ENCODE measurements at places on chromosomes 2 and 18.

DNA sequence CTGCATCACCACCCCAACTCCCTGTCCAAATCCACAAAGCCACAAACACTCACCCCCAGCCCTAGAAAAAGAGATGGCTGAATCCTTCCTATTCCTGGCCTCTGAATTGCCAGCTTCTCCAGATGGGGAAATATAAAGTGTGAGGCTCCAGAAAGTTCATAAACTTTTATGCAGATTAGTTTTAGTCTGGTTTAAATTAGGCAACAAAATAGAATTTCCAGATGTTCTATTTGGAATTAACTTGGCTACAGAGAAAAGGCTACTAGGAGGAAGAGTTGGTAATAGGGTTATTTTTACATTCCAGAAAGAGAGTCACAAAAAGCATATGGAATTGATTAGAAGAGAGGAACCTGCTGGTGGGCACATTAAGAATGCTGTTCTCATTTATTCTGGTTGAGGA lies 56.0 kb downstream of the EN1 start:
- peak; percentile 24 for DNase-seq

DNA sequence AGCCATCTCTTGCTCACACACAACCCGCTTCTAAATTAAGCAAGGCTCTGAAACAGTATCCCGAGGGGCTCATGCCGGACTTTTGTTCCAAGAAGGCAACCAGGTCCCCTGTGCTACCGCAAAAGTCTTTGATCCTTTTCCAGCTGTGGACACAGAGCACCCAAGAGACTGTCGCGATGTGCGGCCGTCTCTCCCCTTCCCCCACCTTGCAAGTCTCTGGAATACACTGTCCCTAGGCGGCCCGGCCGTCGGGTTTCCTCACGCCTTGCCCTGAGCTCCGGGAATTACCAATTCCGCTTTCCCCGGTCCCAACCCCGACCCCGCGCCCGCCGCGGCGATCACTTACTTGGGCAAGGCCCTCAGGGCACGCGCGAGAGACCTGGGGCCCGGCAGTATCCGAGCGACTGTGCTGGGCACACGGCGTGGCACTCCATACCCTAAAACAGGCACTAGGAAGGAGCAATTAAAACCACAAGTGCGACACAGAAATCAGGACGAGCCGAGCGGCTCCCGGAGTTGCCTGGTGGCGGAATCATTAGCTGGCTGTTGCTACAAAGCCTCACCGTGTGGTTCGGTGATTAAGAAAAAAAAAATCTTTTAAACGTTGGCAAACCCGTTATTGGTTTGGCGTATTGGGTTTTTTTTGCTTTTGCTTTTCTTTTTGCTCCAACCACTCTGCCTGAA lies 2.2 kb upstream of the DLX1 start:
- no peak for DNase-seq

DNA sequence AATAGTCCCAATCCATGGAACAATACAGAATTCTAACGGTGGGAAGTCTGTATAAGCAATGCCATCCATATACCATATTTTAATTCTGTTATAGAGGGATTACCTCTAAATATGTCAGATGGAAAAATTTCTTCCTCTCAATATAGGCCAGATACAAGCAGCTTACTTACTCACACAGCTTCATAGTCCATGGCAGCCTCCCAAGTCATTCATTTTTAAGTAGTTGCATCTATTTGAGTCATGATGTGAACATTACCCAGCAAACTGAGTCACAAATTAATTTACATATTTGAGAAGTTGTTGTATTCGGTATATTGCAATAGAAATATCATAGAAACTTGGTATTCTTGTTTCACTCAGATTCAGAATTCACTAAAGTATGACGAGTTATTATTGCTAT lies 20.3 kb downstream of the TBR1 start:
- DNase-seq: no peak

DNA sequence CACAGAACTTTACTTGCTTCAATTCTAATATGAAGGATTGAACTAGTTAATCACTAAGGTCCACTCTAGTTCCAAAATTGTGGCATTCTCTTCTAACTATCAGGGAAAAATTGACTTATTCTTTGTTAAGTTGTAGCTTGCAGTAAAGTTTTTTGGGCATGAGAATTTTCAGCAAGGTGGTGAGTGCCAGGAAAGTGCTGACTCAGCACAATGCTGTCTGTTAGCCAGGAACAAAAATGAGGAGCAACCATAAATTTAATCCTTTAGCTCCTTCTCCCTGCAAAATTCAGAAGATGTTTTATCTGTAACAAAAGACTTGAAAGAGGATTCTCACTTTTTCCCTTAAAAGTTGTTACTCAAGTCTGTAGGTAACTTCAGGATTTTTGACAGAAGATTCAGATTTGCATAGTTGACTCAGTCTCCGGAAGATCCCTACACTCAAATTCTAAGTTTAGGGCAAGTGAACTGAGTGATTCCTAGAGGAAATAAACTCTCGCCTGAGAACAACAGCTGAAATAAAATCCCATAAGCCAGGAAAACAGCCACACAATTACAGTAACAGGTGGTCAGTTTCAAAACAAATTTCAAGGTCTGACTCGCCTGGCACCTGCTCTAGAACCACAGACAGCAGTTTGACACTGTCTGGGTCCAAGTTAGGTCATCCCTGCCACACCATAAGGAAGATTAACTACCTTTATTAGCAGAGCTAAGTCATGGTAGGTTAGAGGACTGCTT lies 20.2 kb upstream of the DARS1 start:
- no peak for DNase-seq

GRCh38 chr18:35581546-35581897 lies at the start of gene GALNT1:
Gene GALNT1 (plus strand): TSS chr18:35581740. CDS start chr18:35654663, 72,923 bp downstream.
- DNase-seq: no peak

GRCh38 chr2:27807476-27807875 lies 36.0 kb downstream of the MRPL33 start:
- DNase-seq: no peak

GRCh38 chr18:61414086-61414485 lies 80.9 kb downstream of the CDH20 start:
- DNase-seq: no peak

GRCh38 chr18:10274301-10274700 lies 180.1 kb upstream of the APCDD1 start:
- DNase-seq: peak; percentile 52

DNA sequence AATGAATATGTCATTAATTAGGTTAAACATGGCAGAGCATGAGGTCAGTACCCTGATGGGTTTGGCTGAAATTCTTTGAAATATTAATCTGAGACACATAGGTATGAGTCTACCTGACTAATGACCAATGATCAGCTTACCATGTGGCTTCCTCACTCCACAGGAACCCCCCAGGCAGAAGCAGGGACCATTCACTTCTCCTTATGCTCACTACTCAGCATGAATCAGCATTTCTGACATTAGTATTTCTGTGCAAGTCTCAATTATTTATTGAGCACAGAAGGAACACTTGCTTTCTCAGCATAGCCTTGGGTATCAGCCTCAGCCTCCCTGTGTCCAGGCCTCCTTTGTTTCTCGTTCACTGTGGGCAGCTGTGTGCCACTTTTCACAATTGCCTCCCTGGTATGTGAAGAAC lies 9.3 kb upstream of the KCNE4 start:
- DNase-seq: no peak

- no peak for DNase-seq
Observed at GRCh38 chr18:44838971-44839666, 158.4 kb downstream of the SETBP1 start.

DNA sequence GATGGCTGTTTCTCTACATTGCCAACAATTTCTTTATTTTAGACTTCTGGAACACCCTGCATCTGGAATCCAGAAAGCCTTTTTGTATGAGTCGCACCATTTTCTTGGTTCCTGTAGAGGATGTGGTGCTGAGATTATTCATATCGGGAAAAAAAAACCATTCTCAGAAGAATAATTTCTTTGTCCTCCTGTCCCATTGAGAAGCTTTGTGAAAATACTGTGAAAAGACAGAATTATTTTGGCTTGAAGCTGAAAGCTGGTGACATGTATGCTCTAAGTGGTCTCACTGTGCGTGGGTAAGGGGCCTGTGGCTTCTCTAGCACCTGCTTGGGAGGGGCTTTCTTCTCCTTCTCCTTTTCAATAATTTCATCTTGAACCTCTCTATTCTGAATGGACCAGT lies 138.4 kb downstream of the FAM210A start:
- DNase-seq: no peak

DNA sequence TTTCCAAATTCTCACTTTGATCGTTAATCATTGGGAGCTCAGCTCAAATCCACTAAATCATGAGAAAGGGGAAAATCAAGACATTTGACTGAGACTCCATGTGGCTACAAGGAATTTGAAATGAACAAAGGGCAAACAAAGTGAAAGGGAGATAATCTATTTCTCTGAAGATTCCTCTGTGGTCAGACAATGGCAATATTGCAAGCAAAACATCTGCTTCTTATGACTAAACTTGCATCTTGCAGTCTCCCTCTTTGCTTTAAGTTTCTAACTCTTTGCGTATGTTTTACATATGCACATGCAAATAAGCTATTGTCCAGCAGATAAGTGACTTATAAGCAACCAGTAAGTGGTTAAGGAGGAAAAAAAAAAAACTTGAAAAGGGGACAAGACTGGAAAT lies 299.1 kb upstream of the NXPH2 start:
- no peak for DNase-seq

DNA sequence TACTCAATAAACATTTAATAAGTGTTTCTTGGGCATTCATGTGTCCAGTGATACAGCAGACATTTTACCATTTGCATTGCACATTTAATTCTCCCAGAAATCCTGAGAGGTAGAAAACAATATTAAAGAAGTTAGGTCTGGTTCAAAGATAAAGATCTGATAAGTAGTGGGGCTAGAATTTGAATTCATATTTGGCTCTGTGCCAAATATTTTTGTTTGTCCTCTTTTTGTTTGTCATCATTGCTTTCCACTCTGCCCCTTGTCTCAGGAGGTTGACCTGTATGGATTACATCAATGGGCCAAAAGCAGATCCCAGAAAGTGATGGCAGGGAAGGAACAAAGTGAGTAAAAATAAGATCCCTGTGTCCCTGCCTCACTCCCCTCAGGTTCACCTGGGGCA lies 441.9 kb upstream of the PKDCC start:
- no peak for DNase-seq

DNA sequence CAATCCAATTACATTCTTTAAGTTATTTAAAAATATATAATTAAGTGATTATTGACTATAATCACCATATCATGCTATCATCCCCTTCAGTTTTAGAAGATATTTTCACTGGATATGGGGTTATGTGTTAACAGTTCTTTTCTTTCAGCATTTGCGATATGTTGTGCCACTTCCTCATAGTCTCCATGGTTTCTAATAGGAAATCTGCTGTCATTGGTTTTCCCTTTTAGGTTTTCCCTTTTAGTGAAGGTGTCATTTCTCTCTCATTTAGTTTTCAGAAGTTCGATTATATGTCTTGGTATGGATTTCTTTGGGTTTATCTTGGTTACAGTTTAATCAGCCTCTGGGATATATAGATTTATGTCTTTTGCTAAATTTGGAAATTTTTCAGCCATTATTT lies 34.8 kb upstream of the EPG5 start:
- no peak for DNase-seq

DNA sequence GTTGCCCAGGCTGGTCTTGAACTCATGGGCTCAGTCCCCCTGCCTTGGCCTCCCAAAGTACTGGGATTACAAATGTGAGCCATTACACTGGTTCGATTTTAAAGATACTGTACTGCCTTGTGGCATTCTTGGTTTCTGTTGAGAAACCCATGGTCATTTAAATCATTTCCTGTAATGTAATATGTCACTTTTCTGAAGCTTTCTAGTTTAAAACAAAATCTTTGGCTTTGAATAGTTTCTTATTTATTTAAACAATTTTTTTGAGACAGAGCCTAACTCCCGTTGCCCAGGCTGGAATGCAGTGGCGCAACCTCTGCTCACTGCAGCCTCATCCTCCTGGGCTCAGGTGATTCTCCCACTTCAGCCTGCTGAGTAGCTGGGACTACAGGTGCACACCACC lies 8.9 kb downstream of the ZNF512 start:
- DNase-seq: no peak

GRCh38 chr2:223576873-223577272 lies 25.3 kb downstream of the SCG2 start:
- no peak for DNase-seq

DNA sequence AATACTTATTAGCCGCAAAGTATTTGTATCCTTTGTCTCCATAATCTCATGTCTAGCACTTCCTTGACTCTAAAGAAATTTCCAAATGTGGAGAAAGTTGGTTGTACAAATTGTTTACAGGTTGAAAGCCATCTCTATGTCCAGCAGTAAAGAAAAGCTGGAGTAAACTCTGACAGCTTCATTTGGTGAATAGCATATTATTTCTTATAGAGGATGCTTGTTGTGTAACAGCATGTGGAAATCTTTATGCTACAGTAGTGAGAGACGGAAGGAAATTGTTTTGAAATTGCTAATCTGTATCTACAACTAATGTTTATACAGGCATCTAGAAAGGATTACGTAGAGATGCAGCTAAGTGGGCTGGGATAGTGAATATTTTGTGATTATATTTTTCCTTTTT lies 78.5 kb downstream of the UGGT1 start:
- DNase-seq: no peak

- no peak for DNase-seq
Observed at GRCh38 chr2:63589148-63589958, 590 bp downstream of the MDH1 start.

- DNase-seq: no peak
Observed at GRCh38 chr2:36963106-36963505, 3.2 kb downstream of the STRN start.

DNA sequence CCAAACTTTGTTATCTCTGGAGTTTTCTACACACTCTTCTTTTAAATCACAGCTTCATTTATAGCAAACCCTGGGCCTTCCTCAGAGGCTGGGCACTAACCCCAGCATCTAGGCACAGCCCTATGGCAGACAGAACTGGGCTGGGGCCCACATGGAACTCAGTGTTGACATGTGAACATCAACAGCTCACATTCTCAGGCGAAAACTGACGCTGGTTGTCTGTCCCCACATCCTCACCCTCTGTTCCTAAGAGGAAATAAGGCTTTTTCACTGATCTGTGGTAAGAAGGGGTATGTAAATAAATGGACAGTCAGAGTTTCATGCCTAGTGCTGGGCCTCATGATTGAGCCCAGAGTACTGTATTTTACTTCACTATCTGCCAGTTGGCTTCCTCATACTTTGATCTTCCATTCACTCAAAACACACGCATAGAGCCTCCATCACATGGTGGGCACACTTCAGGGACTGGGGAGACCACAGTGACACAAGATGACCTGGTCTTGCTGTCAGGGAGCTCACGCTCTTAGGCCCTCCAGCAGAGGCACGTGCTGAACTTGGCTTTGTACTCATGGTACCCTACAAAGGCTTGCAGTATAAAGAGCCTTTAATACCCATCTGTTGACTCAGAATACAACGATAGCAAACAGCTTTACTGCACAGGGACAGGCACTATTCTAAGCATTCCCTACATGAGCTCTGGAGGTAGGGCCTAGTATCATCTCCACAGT lies 43.0 kb downstream of the EFEMP1 start:
- DNase-seq: no peak

DNA sequence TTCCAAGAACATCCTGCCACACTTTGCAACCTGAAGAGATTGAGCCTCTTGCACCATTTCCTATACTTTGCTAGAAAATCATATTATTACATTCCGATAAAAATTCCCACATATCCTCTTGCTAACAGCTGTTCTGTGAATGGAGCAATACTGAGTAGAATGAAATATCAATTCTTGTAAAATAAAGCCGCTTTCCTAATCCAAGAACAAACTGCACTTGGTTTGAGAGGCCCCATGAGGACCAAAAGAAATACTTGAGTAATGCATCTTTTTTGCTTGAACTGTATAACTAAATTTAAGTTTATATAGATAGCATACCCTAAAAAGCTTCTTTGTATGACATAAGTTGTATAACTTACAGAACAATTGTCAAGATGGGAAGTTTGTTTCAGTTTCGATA lies 632.4 kb upstream of the SLC8A1 start:
- DNase-seq: peak; percentile 31

Data from muscle of arm (tissue), 14 donors.